Eye (tissue), 1 donor: ENCODE measurements at places on chromosomes 4 and X.

DNA sequence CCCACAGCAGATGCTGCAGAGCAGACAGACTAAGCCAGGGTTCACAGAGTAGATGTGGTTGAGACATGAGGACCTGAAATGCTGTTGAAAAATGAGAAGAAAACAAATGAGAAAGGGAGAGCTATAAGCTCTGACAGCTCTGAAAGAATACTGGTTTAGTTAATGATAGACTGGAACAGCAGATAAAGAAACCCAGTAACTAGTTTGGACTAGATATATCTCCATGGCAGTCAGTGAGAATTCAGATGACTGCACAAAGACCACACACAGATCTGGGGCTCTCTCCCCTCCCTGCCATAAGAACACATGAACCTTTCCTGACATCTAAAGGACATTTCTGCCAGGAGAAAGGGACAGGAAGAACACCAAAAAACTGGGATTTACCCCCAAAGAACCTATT, 8.2 kb downstream of the NAA11 start:
- DNase-seq = no peak

DNA sequence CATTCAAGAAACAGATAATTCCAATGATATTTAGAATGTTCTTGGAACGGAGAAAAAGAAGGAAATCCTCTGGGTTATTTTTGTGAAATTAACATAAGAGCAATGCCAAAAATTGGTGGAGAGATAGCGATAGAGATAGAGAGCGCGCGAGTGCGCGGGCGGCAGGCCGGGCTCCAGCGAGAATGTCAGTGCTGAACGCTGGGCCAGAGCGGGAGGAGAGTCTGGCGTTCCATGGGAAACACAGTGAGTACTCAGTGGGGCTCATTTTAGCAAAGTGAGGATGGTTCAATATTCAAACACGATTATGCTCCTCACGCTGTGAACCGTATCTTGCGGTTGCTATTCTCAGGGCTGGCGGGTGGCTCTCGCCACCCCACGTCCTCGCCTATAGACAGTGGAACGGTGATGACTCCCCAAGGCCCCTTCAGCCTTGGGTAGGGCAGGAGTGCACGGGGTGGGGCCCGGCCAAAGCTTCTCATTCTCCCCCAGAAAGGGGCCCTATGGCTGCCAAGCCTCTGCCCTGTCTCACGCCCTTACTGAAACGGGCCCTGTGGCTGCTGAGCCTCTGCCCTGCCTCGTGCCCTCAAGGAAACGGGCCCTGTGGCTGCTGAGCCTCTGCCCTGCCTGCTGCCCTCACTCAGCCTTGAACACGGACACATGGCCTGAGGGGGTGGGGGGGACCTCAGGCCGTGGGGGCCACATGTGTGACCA, 16.9 kb downstream of the CPLX1 start:
- no peak for DNase-seq

- DNase-seq = peak; percentile 4
Measured at GRCh38 chr4:74624351-74625151, 169.8 kb downstream of the BTC start.

DNA sequence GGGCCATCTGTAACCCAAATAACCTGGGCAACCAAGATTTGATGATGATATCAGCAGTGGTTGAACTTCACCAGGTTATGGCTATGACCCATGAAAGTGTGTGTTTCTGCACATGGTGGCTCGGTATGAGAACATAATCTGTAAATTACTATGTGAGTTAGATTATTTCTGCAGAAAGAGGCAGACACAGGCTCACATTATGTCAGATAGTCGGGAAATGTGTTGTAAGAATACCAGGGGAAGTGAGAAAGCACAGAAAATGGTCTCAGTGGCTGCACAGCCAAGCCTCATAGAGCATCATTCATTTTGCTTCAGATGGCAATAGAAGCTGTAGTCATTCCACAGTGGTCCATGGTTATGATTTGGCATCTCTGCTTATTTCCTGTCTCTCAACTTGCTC, 63.0 kb upstream of the RBPJ start:
- DNase-seq = no peak

GRCh38 chrX:37906357-37906756, 59.0 kb upstream of the DYNLT3 start:
- DNase-seq = peak; percentile 8

DNA sequence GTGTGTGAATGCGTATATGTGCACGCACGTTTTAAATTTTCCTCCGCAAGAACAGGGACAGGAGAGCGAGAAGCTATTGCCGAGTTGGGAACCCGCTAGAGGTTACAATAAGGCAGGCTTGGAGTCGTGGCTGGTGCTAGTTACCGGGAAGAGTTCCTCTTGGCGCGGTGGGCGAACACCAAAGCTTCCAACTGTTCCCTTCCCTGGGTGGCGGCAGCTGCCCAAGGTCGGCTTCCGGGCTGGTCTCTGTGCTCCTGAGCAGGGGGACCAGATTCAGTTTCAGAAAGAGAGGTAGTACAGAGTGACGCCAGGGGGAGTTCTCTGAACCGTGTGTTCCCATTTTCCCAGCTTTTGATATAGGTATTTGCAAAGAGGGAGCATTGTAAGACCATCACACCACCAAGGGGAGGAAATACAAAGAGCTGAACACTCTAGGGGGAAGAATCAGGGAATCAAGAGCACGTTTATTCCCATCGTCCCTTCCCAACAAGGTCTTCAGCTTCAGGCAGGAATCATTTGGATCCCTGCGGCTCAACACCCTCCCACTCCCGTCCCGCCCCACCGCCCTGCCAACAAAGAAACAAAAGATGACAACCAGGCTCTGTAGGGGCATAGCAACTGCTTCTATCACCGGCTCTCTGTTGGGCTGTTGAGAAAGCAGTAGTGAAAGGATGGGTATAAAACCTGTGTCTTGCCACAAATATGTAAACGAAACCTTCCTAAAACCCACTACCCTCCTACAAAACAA, 113.6 kb upstream of the TEX13C start:
- DNase-seq = peak; percentile 77

DNA sequence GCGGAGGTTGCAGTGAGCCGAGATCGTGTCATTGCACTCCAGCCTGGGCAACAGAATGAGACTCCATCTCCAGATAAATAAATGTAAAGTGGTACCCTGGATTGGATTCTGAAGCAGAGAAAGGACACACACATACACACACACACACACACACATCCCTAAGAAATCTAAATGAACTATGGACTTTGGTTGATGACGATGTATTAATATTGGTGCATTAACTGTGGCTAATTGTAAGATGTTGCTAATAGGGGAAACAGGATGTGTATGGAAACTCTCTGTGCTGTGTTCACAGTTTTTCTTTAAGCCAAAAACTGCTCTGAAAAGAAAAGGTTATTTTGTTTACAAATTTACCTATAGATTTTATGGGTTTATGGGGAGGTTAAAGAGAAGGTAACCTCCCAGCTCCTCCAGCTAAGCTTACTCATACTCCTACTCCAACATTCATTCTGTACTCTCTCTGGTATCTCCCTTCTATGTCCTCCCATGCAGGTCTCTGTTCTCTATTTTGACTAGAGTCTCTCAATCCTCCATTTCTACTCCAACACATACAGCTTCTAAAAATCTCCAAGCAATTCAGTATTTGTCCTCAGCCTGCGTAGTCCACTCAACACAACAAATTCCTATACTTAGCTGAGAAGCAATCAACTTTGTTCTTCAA, 46.5 kb upstream of the RELL1 start:
- no peak for DNase-seq

DNA sequence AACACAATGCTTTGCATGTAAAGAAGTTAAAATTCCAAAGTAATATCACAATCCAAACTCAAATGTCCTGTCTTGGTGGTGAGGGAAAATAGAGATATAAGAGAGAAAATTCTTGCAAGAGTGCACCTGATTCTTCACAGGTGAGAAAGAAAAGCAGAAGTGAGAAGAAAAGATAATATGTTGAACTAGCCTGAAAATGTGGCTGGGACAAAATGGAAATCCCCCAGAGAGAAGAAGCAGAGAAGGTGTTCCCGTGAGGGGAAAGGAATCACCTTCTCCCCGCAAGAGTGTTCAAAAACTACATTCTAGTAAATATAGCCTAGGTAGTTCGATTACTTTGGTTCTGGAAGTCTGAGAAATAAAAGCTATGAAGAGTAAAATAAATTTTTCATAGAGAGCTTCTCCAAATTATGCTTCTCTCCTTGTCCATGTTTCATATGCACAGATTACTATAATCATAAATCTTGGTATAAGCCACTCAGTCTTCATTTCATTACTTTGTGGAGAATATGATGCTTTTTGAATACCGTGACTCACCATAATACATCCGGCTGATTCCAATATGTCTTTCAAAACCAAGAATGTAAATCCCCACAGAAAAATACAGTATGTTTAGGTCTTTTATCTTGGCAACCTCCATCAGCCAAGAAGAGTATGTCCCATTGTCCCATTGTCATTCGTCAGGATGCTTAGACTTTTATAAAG, 63.1 kb downstream of the COX18 start:
- no peak for DNase-seq

GRCh38 chrX:7115557-7115956, 32.0 kb upstream of the STS start:
- peak; percentile 6 for DNase-seq

- no peak for DNase-seq
Measured at GRCh38 chrX:131802836-131803626, 220.1 kb upstream of the STK26 start.
